ENCODE measurements at places on chromosomes 4 and X.

GRCh38 chr4:179751669-179752068 is 2309.4 kb upstream of the AGA start:
- no peak for DNase-seq

- DNase-seq, result no peak
Observed at GRCh38 chr4:140523370-140523856, 555 bp upstream of the ELMOD2 start.

- no peak for DNase-seq
Observed at GRCh38 chrX:19646282-19646681, 131.0 kb upstream of the MAP3K15 start.

GRCh38 chr4:132981611-132982010 is 167.5 kb upstream of the PCDH10 start:
- DNase-seq, result no peak

DNA sequence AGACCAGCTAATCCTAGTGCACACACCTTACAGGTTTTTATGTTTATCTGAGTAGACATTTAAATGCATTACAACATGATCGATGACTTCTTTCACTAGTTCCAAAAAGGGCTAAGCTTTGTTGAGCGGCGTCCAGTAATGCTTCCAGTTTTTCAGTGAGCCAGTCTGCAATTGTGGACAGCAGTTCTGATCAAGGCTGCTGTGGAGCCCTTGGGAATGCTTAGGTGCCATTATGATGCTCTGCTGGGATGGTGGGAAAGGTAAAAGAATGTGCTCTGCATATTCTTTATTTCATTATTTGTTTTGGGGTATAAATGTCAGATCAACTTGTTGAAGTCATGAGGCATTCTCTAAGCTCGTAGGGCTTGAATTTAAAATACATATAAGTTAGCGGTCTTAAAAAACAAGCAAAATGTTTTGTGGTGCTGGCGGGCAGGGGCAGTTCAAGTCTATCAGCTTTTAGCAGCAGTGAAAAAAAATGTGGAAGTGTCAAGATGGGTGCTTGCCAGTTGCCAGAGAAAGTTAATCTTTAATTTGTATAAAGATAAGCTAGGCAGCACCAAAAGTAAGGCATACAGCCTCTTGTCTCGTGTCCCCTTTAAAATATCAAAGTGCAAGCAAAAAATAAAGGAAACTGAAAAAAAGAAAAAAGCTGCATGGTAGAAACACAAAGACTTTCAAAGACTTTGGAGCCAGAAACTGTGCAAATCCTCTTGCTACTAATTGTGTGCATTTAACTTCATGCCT is 5.8 kb downstream of the MID1IP1 start:
- DNase-seq, result no peak

GRCh38 chr4:71253545-71253944 is 85.3 kb upstream of the SLC4A4 start:
- DNase-seq, result no peak

DNA sequence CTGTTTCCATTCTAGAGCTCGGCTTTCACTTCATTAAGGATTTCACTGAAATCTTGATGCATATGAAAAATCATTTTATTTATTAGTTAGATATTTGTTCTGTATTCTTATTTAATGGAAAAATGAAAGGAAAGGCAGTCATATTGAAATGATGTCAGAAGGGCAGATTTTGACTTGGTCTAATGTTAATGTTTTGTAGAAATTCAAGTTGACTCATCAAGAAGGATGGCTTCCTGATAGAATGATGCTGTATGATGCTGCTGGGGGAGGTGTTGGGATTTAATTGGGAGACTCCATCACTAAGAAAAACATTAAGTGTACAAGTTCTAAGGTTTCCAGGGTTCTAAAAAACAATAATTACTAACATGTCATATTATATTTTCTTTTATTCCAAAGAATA is 204.8 kb downstream of the PDGFC start:
- DNase-seq, result no peak

DNA sequence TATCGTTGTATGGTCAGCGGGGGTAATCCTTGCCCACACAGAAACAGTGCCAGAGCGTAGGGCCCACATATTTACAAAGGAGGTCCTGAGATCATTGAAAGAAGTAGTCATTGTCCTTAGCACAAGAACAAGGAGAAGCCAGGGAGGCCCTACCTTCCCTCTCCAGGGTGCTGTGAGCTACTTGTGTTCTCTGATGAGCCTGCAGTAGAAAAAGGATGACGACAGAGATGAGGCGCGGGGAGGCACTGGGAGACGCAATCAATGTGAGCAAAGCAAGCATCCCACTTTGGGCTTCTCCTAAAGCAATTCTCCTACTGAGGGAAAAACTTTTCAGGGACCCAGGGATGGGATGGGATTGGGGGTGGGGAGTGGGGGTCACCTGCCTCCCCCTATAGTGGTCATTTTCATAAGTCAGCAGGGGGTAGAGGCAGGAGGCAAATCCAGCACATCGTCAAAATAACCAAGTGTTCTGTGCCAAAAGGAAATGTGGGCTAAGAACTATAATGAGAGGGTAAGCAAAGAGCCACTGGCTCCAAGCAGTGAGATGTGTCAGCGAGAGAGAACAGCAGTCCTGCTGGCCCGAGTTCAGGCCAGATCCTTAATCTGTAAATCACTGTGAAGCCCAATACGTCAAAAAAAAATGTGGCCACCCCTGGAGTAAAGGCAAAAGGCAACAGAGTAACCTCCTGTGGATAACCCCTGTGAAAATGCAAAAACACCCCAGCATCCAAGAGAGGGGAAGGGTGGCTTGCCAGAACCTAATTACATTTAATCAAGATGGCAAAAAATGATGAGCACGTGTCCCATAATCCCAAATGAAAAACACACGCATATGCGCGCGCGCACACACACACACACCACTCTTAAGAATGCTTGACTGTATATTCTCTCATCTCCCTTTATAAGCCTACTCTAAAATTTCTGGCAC is 136.6 kb upstream of the HHIP start:
- DNase-seq, result no peak

- no peak for DNase-seq
Observed at GRCh38 chr4:72471816-72472215, 97.2 kb downstream of the ADAMTS3 start.

DNA sequence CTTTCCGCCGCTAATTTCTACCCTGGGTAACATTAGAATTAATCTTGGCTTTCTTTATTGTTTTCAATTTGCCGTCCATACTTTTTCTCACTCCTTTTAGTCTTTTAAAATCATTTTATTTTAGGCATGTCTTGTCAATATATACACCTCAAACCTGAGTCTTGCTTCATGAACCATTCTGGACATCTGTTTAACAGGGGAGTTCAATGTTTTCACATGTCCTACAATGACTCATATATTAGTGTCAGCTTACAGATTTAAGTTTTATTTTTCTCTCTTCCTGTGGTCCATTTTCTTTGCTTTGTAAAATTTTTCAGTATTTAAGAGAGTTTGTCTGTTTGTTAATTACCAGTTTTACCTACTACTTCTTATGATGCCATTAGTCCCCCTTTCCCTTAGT is 89.5 kb downstream of the LCORL start:
- DNase-seq, result no peak

DNA sequence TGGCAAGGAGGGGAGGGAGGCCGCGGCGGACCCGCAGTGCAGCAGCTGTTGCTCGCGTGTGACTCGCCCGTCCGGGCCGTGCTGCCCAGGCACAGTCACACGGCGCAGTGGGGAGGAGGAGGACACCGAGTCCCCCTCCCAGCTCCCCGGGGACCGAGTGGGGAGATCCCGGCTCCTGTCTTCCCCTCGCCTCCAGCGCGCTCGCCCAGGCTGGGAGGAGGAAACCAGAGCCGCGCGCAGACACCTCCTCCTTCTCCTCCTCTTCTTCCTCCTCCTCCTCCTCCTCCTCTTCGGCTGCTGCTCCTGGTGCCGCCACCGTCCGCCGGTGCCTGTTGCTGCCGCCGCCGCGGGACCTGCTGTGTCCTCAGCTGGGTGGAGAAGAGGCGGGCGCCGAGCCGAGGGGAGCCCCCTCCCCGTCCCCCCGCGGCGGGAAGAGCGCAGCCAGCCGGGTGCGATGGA is at the start of gene TBC1D1:
Gene TBC1D1, plus strand, starts transcription at position 284 of the 459 bp plus-strand sequence. CDS start 11,012 bp downstream, outside the sequence.
- peak; percentile 82 for DNase-seq
